Activated CD4-positive, alpha-beta T cell treated with anti-CD3 and anti-CD28 coated beads, Interleukin-2, amount 10 ng/mL, durations not matched to agents 7 days and 5 days (primary cell): ENCODE measurements at places on chromosomes 3 and 15. TPM values are rescaled to one million over a fixed set of nuclear protein-coding genes. Genes with fewer than 3 reads are reported as not detected.

MOBP gene
- total RNA-seq: not detected

IQCF5 gene
- total RNA-seq: not detected

DNA sequence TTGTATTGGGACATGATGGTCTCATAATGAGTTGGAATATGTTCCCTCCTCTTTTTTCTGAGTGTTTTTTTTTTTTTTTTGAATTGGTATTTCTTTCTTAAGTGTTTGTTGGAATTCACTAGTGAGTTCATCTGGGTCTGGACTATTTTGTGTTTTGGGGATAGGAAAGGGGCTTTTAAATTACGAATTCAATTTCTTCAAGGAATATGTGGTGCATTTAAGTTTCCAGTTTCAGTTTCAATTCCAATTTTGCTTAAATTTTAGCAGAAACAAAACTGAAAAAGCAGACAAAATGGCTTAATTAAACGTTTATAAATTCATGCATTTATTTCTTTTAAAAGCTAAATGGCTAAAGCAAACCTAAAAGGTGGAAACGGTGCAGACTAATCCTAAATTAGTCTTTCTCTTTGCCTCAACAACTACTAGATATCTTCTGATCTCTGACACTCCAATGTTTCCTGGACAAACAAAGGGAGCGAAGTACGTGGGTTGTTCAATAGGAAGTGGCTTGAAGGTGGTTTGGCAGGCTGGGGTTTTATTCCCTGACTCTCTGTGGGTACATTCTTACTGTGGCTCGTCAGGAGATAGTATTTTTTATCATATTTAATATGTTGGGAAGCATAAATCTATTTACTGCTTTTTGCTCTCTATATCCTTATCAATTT lies 50.0 kb upstream of the CORO2B start:
- DNase-seq: peak; percentile 26

DNA sequence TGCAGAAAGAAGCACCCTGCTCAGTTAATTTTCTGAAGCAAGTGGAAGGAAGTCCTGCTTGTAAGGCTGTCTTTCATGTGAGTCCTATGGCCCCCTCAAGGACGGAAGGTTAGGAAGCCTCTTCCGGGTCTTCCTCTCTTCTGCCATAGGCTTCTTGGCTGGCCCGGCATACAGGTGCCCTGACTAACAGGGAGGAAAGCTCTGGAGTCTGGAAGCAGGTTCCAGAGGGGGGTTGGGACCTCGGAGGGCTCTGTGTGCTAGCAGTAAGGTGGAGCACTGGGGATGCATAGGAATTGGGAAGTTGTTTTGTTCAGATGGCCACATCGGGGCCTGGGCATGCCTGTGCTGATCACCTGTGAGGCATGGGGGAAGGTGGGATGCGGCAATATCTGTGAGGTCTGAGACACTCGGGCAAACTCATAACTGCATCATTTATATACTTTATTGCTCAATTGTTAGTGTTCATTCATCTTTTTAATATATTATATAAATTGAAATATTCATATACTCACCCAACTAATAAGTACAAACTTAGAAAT lies 49.6 kb downstream of the TRAK1 start:
- DNase-seq: no peak

TTLL13 gene
- total RNA-seq: 0.87 TPM

- DNase-seq: no peak
Observed at GRCh38 chr15:68433551-68433950, 1.6 kb upstream of the ITGA11 start.

TCF12 gene
- 60.8 TPM for total RNA-seq

- no peak for DNase-seq
Observed at GRCh38 chr3:97487587-97487986, 277.0 kb upstream of the ARL6 start.

DNA sequence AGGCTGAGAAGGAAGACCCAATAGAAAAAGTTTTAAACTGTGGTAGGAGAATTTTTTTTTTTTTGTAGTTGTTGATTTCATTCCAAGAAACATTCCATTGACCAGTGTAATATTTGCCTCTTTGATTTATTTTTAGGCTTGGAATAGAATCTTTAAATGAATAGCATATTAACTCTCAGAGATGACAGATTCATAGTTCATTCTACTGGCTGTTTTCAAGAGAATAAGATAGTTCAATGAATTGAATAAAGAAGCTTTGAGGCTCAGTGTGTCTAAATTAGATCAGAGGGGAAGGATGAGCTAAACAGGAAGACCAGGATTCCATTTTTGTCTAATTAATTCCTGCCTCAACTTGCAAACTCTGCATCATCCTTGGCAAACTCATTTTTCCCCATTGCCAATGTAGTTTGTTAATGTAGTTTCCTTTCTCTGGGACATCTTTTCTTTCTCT lies 98.4 kb downstream of the NAALADL2 start:
- DNase-seq: no peak

DNA sequence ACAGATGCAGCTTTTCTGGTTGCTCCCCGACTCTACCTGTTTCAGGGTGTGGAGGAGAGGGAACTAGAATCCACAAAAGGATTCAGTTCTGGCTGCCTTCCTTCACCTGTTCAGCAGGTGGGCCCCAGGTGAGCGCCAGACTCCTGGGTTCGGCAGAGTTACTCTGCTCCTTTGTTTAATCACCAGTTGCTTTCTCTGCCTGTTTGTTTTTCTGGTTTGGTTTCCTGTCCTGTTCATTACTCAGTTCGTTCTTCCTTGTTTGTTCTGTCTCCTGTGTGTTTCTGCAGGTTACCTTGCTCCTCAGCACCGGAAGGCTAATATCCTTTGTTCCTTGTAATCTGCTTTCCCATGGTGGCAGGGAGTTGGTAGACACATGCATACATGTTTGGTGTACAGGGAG lies 508.5 kb upstream of the ATP11B start:
- DNase-seq: no peak

CD200R1 gene
- 8.8 TPM for total RNA-seq

DNA sequence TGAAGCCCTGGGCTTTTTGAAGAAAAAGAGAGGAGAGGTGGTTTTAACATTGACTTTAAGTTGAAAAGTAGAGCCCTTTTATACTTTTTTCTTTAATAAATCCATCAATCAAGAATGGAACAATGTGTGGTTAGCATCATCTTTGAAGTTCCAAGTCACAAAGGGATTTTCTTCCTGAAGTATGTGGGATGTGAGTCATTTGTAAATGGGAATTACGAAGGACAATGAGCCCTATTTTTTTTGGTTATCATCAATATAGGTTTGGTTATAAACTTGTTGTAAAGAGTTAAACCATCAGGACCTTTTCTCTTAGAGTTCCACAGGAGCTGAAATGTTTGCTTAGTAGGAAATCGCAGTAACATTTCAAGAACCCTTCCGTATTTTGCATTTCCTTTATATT lies 38.3 kb downstream of the PIK3CA start:
- DNase-seq: no peak

PLCH1 gene
- total RNA-seq: 0.37 TPM

C3orf52 gene
- total RNA-seq: 9.2 TPM

DNA sequence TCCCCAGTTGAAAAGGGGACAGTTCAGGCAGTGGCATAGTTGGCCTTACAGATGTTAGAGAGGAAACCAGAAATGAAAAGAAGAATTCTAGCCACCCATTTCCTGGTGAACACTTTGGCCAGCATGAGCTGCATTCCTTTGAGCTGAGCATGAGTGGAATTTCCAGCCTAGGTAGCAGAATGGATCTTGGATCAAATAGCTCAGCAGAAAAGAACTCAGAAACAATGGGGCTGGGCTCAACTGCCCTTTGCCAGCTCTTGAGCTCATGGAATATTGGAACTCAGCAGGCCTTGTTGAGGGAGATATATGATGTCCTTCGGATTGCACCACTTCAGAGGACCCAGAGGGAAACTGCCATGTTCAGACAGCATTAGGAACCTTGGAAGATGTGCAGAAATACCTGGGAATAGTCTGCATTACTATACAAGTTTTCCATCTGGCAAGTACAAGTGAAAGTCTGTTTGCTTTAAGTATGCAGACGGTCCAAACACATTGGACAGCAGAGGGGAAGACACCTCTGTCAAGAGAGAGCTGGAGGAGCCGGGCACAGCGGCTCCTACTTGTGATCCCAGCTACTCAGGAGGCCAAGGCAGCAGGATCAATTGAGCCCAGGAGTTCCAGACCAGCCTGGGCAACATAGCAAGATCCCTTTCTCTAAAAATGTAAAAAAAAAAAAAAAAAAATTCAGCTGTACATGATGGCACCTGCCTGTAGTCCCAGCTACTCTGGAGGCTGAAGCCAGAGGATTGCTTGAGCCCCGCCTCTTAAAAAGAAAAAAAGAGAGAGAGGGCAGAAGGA lies 3.1 kb upstream of the CDV3 start:
- DNase-seq: no peak

CCDC39 gene
- total RNA-seq: not detected

- no peak for DNase-seq
Observed at GRCh38 chr15:69906256-69907185, 191.2 kb downstream of the TLE3 start.

GRAMD2A gene
- not detected for total RNA-seq
